ENCODE measurements at places on chromosomes 1 and 21.

DNA sequence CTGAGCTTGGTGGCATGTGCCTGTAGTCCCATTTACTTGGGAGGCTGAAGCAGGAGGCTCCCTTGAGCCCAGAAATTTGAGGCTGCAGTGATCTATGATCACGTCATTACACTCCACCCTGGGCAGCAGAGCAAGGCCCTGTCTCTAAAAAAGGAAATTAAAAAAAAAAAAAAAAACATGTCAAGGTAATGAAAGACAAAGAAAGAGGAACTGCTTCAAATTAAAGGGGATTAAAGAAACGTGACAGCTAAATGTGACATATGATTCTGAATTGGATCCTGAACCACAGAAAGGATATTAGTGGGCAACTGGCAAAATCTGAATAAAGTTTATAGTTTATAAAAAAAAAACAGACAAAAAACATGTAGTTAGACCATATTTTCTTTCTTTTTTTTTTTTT lies 3.8 kb upstream of the C2CD4D start:
- no peak for DNase-seq

DNA sequence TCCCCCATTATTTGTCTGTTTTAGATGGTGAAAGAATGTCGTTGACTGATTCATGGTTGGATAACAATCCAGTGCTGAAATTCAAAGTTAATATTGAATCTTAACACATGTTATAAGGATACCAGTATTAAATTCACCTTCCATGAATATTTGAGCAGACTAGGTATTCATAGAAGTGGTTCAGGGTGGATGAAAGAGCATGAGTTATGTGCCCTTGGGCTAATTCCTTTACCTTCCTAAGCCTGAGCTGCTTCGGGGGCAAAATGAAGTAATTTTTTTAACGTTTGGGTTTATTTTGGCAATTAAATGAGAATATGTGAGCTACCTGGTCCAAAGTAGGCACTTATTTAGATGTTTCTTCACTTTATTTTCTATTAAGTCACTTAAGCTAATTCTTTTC lies 2.7 kb upstream of the PLPPR5 start:
- DNase-seq, result no peak

GRCh38 chr1:53135735-53136114 lies 6.7 kb downstream of the SLC1A7 start:
- no peak for DNase-seq

DNA sequence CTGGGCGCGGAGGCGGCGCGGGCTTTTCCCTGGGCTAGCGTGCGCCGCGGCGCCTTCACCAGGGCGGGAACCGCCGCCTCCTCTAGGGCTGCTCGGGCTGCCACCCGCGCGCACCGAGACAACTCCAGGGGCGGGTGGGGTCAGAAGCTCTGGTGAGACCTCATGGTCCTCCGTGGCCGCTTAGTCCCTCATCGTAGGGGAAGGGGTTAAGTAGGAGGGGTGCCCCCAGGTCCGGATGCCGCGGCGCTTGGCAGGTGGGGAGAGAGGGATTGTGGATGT lies 559 bp downstream of the SERTAD4 start:
- peak; percentile 52 for DNase-seq

DNA sequence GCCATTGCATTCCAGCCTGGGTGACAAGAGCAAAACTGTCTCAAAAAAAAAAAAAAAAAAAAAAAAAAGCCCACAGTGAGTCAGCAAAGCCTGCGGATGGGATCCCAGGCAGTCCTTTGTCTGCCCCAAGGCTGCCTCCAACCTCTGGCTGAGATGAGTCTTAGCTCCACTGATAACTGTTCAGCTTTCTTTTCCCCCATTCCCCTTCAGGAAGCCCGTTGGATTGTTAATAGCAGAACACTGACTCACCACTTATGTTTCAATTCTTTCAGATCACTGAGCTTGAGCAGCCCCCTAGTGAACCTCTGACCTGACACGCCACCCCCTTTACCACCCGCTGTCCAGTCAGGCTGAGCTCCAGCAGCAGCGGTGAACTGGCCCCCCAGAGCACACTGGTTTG lies 57.5 kb downstream of the ERG start:
- DNase-seq, result no peak

- DNase-seq, result no peak
These were observed at the start of gene NR0B2 for GRCh38 chr1:26913754-26914619. Gene NR0B2 (minus strand): TSS chr1:26913975. CDS start chr1:26913940, 35 bp downstream.

DNA sequence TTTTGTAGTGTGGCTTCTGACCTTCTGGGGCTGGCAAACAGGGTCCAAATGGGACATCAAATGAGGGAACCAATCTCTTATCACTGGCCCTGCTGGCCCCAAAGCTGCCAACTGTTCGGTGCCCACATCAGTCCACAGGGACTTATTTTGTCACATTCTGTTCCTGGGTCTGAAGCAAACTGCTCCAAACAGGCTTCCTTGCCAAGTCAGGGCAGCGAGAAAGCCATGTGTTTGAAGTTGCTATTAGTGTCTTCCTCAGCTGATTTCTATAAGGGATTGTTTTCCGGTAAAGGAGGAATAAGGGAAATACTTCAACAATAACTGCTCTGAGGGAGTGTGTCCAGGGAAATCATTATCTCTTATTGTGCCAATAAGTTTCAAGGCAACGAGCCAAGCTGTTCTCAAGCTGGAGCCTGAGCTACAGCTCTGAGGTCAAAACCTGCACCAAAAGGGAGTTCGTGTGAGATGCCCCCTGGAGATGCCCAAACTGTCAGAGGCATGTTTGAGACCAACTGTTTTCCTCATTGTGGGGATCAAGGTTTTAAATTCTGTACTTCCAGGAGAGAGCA lies 381.4 kb upstream of the PROX1 start:
- no peak for DNase-seq

DNA sequence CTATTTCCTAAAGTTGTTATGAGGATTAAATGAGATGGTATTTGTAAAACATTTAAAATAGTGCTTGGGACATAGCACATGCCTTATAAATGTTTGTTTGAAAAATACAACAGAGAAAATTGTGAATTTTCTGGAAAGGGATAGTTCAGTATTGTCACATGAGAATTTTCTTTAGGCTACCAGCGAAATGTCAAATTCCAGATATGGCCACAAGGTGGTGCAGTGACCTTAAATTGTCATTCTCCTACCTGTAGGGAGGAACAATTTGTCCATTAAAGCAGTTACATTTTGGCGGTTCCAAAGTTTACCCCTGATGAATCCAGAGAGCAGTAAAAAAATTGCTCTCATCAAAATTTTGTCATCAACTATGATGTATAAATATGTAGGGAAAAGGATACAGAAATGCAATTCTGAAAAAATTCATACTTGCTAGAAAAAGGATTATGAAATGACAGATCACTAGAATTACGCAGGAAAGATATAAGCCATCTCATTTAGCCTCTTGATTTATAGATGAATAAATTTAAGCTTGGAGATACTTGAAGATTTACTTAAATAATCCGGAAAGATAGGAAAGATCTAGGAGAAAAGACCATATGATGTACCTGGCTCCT lies 50.2 kb upstream of the TSHB start:
- peak; percentile 16 for DNase-seq

GRCh38 chr1:109769330-109770078 lies 5.8 kb upstream of the EPS8L3 start:
- no peak for DNase-seq

- no peak for DNase-seq
These were observed 22.7 kb downstream of the SPOCD1 start for GRCh38 chr1:31793086-31793485.

GRCh38 chr1:239739919-239740318 lies 351.8 kb upstream of the FMN2 start:
- no peak for DNase-seq

GRCh38 chr1:48526008-48526710 lies 54.2 kb upstream of the SPATA6 start:
- DNase-seq, result no peak

DNA sequence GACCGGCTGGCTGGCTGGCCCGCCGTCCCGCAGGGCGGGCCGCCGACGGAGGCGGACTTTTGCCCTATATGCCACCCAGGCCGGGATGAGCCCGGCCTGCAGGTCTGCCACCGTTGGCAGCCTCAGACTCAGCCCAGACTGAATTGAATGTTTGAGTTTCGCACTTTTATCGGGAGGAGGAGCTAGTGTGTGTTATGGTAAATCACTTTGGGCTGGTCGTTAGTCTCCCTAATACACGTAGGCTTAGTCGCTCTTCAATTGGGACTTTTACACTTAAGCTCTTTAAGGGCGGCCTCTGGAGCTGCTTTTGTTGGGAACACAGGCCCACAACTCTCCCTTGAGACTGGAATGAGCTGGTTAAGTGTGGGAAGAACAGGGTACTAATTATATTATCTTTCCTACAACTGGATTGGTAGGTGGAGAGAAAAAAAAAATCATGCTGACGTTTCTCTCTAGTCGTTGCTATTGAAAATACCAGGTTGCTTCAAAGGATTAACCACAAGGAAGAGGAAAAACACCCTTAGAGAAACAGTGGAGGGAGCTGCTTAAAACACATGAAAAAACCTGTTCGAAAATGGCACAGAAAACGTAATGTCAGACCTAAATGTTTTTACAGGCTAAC lies 1.4 kb upstream of the IRF2BP2 start:
- peak; percentile 75 for DNase-seq

DNA sequence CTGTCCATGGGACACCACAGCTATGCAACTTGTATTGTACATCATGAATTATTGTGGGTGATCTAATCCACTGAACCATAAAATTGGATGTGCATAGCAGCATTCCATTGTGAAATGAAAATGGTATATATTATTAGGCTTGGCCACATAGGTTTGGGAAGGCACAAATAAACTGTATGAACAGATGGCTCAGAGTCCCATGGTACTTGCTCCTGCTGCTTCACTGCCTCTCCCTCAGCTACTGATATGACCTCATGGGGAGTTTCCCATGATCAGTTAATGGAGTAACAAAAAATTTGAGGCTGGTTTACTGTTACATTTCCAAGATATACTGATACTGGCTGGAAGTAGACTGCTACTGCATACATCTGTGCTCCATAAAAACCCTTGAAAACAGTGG lies 152.7 kb upstream of the NEGR1 start:
- no peak for DNase-seq

GRCh38 chr1:240350910-240351331 lies 259.2 kb downstream of the FMN2 start:
- no peak for DNase-seq

DNA sequence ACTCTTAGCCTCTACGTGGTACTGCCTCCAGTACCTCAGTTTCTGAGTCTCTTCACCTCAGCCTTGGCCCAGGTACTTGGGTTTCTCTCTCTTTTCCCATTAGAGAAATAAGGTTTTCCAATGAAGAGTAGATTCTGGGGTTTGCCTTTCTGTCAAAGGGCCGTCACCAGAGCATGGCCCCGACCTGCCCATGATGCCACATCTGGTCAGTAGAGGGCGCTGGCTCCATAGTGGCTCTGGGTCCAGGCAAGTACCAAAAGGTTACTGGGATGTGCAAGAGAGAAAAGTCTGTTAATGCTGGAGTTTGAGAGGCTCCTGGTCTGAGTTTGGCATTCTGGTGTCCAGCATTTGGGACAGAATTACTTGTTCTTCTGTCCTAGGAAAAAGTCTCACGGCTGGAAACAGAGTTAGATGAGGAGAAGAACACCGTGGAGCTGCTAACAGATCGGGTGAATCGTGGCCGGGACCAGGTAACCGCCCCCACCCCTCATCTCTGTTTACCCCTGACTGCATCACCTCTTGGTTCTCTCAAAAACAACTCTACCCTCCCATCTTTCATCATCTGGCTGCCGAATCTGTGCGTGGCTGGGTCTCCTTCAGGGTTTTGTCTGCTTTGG lies 5.3 kb upstream of the TUFT1 start:
- peak; percentile 80 for DNase-seq

- no peak for DNase-seq
These were observed 42.7 kb downstream of the GJA5 start for GRCh38 chr1:147717706-147718097.

DNA sequence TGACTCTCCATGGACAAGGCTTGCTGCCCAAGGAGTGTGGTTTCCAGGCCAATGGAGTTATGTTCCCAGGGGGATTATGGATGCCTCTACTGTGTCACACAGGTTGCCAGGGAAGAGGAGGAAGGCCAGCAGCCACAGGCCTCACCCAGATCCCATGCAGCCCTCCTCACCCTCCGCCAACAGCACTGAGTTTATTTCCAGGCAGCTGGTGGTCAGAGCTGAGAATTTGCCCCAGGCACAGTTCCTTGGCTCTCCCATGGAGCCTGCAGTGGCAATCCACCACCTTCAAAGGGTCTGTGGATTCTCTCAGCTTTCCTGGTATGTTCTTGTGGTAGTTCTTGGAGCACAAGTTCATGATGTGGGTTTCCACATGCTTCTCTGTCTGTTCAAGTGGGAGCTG lies 79.2 kb downstream of the NTNG1 start:
- DNase-seq, result no peak

DNA sequence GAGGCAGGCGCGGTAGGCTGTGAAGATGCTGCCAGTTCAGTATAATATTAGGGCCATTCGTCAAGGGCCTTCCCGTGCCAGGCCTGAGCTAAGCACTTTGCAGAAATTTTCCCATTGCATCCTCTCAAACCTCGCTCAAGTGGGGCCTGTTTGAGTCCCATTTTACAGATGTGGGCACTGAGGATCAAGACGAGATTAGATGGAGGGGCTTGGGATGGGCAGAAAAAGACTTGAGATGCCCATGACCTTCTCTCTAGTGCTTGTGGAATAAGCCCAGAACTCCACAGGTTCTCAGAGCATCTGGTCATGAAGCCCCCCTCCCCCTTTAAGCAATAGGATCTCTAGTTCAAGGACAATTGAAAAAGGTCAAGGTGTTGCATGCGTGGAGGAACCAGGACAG lies 9.9 kb downstream of the EPHA8 start:
- DNase-seq, result no peak
